ENCODE measurements at places on chromosomes 4 and X.
A peak's percentile ranks its signal among the peaks of the same experiment; 100 is the strongest.

DNA sequence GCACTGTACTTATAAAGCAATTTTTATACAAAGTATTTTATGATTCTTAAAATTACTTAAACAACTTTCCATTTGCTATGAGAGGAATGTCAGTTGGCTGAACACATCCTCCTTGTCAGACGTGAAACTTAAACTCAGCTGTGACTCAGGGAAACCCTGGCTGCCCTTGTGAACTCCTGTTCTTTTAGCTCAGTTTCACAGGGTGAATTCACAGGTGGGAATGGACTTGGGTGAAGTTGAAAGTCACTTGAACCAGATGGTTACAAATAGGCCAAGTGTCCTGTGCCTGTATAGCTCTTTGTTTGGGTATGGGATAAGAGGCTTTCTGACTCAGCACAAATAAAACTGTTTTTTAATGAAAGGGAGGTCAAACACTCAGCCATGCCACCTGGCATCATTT, 67.4 kb upstream of the FAM47B start:
- peak; percentile 39 for DNase-seq

- DNase-seq: no peak
Observed at GRCh38 chr4:877502-877901, 51.6 kb upstream of the CPLX1 start.

DNA sequence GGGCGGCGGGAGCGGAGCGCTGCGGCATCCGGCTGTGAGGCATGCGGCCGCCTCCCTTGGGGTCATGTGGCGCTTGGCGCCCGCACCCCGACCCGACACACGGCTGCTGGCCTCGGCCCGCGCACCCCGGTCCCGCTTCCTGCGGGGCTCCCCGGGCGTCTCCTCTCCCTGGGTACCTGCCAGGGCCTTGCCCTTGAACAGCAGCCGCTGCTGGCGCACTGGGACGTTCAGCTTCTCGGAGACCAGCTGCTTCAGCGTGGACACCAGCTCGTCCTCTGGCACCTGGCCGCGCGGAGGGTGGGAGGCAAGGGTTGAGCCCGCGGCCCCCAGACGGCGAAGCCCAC, 391 bp downstream of the UBL4A start:
- peak; percentile 46 for DNase-seq

DNA sequence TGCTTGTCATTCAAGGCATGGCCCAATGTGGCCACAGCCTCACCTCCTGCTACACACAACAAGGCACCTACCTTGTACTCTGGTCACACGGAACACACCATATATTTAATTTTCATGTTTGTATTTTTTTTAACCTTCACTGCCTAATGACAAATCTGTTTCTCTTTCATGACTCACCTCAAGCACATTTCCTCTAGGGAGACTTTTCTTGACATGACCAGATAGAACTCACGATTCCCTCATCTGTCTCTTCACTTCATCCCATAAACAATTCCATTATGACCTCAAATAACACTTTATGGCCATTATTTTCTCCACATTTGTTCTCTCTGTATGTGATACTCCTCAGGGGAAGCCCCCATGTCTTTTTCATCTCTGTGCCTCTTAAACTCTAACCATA, 11.1 kb downstream of the DRP2 start:
- no peak for DNase-seq

DNA sequence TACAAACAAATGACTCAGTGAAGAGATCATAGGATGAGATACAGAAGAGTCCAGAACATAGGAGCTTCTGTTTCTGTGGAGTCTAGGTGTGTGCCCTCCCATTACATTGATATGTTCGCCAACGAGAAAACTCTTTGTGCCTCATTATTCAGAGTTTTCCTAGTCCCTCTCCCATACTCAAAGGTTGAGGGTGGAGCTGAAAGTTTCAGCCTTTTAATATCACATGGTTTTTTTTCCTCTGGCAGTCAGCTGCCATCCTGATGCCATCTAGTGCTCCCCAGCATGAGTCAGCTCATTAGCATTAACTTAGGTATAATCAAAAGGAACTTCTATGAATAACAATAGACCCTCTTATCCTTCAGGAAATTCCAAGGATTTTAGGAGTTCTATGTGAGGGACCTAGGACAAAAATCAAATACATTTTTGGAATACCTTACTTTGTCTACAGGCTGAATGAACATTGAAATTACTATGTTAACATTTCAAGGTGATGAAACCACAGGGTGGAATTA, 559.6 kb upstream of the AMOT start:
- peak; percentile 68 for DNase-seq

GRCh38 chr4:7423801-7424552, 10.8 kb downstream of the PSAPL1 start:
- peak; percentile 27 for DNase-seq

GRCh38 chrX:13179100-13179499, 134.7 kb upstream of the FAM9C start:
- DNase-seq: no peak

- no peak for DNase-seq
Observed at GRCh38 chrX:76617020-76617419, 189.5 kb downstream of the MAGEE1 start.

GRCh38 chr4:126124818-126125217, 810.1 kb downstream of the FAT4 start:
- no peak for DNase-seq

DNA sequence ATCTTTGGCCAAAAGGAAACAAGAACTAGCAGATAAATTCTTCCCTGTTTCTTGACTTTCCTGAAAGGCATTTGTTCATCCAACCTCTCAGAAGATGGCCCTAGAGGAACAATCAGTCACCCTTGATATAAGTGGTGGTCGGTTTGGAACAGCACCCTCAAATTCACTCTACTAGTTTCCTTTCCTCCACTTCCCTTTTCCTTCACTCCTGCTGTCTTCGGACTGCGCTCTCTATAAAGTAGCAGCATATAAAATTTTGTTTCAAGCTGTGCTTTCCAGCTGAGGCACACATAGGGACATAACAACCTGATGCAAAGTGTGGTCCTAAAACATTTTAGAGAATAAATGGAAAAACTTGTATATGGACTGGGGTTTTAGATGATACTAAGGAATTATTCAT, 29.0 kb upstream of the MOB1B start:
- no peak for DNase-seq

DNA sequence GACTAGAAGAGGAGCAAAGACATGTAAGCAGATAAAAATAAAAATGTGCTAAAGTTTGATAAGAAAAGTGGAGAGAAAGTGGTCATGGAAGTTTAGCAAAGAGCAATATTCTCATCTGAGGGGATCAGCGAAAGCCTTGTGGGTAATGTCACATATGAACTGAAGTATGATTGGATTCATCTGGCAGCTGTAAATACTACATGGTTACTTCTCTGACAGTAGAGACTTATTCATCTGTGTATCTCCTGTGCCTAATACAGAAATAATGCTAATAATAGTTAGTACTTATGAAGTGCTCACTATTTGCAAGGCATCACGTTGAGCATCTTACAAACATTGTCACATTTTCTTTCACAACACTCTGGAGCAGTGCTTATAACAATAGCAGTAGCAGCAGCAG, 8.9 kb upstream of the IGSF1 start:
- no peak for DNase-seq

GRCh38 chrX:19893727-19894126, 6.3 kb upstream of the SH3KBP1 start:
- DNase-seq: peak; percentile 68

GRCh38 chr4:136554033-136554432, 978.3 kb downstream of the PCDH18 start:
- no peak for DNase-seq

DNA sequence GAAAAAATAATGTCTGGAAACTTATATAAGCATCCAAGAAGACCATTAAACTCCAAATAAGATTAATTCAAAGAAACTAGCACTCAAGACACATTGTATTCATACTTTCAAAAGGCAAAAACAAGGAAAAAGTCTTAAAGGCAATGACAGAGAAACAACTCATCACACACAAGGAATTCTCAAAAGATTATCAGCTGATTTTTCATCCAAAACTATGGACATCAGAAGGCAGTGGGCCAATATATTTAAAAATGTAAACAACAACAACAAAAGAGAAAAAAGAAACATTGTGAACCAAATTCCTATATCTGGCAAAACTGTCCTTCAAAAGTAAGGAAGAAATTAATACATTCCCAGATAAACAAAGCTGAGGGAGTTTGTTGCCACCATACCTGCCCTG, 711.4 kb upstream of the GALNTL6 start:
- no peak for DNase-seq

DNA sequence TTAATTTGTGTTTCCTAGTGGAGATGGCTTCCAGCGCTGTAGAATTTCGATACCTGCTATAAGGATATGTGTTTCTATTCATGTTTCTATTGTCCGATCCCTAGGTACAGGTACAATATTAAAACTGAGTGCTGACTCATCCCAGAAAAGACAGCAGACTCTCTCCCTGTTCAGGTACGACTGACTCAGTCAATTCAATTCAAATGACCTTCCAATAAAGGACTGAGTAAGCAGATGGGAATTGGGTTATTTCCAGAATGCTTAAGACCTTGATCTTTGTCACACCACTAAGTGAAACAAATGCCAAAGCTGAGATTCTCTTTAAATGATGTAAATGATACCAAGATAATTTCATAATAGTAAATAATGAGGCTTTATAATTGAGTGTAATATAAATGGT, 1596.9 kb downstream of the RPA4 start:
- DNase-seq: no peak

GRCh38 chr4:111303806-111304205, 680.9 kb upstream of the PITX2 start:
- no peak for DNase-seq

- DNase-seq: no peak
Observed at GRCh38 chrX:26927419-26927818, 535.7 kb downstream of the PPP4R3C start.

DNA sequence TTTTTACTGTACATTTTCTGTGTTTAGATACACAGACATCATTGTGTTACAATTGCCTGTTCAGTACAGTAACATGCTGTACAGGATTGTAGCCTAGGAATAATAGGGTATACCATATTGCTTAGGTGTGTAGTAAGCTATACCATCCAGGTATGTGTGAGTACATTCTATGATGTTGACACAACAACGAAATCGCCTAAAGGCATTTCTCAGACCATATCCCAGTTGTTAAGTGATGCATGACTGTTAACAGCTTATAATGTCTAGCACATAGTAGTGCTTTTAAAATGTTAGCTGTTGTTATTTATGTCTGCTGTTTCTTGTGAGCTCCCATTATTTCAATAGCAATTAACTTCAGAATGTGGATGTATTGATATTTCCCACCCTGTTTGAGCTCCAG, 4.5 kb downstream of the PRRG1 start:
- DNase-seq: no peak

DNA sequence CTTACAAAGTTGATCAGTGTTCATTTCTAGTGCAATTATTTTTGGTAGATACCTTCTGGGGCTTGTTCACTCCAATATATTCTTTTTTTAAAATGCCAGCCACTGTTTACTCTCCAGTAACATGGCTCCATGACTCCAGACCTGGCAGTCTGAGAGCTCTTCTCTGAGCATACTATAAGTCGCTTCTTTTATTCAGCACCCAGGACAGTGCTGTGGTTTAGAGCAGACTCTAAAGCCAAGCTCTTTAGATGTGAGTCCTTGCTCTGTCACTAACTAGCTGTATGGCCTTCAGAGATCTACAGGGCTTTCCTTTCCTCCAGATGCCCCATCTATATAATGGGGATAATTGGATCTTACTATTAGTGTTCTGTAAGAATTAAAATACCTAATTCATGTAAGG, 200.2 kb upstream of the FAM241A start:
- peak; percentile 9 for DNase-seq

DNA sequence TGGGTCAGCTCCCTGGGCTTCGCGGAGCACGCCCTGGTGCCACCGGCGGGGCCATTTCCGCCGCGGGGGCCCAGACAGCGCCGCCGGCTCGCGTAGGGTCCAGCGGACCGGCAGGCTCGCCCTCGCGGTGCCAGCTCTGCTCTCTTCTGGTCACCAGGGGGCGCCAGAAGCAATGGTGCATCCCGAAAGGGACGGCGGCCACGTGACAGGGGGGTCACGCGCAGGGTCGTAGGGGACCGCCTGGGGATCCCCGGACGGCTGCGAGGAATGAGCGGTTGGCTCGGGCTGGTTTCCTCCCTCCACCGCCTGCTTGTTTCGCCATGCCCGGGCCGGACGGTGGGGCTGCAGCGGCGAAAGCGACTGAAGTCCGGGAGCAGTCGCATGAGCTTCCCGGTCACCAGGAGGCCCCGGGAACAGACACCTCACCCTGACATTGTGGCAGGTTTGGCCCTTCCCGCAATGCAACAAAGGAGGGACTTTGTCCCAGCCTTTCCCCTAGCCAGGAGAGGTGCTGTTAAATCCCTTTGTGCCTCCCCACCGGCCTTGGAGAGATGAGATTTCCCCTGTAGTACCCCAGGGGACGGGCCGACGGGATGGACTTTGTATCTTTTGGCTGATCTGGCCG, 15.8 kb downstream of the ZCCHC12 start:
- peak; percentile 72 for DNase-seq

DNA sequence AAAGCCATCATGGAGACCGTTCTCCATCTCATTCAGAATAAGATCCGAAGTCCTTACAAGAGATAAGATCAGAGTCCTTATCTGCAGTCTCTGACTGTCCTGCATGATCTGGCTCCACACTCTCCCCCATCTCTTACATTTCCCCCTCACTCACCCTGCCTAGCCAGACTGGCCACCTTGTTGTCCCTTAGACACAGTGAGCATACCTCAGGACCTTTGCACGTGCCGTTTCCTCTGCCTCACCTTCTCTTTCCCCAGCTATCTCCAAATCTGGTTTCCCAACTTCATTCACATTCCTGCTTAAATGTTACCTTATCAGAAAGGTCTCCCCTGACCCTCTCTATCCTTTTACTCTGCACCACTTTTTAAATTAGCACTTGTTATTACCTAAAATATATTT, 44.0 kb downstream of the KLHL5 start:
- no peak for DNase-seq

DNA sequence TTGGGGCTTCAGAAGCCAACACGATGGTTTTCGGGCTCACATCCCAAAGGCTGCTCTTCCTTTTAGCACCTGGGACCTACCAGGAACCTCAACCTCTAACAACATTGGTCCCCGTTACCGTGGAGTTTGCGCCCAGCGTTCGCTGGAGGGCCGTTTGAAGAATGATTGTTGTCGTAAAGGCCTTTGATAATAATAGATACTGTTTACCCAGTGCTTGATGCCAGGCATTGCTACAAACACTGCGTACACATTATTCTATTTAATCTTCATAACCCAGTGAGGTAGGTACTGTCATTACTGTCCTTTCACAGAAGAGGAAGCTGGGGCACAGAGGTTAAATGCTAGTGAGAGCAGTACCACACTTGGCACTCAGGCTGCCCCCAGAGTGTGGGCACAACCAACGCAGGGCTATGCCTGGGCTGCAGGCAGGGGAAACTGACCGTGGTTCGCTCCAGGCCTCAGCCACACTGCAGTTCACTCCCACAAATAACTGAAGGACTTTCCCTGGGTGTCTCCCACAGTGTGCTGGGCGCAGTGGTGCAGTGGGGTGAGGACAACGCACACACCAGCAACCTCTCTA, 1.0 kb upstream of the ACSL1 start:
- no peak for DNase-seq

GRCh38 chrX:124293810-124294209, 38.6 kb upstream of the TEX13D start:
- DNase-seq: no peak

- no peak for DNase-seq
Observed at GRCh38 chrX:108671526-108671925, 64.8 kb downstream of the IRS4 start.

Measured in astrocyte of the hippocampus (primary cell).